ENCODE measurements at places on chromosomes 5 and 9.

- no peak for DNase-seq
Measured at GRCh38 chr5:179187229-179187678, 127.1 kb downstream of the ZNF354C start.

DNA sequence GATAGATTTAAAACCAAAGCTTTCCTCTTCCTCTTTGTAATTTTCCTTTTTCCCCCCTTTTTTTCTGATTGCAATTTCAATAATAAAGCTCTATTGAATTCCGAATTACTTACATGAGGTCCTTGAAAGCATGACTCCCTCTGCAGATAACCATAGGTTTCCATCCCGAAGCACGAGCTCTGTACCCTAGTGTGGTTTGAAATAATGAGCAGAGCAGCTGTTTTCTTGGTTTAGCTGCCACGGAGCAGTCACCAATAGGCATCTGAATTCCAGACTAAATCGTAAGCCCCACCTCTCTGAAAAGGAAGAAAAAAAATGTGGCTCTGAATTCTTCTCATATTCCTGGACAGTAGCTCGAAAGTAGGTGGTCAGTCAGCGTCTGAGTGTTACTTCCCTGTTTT lies 18.5 kb upstream of the GNE start:
- no peak for DNase-seq

GRCh38 chr5:117411701-117412100 lies 837.1 kb upstream of the SEMA6A start:
- no peak for DNase-seq

DNA sequence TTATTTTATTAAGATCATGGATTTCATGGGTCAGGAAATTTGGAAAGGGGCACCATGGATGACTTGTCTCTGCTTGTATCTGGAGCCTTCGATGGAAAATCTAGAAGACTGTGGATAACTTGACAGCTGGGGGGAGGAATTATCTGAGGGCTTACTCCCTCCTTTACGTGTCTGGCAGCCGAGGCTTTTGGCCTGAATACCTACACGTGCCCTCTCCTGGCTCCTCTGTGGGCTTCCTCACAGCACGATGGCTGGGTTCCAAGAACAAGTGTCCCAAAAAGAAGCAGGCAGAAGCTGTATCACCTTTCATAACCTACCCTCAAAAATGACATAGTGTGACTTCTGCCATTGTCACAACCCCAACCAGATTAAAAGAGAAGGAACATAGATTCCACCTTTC lies 228.9 kb downstream of the GRIA1 start:
- no peak for DNase-seq

DNA sequence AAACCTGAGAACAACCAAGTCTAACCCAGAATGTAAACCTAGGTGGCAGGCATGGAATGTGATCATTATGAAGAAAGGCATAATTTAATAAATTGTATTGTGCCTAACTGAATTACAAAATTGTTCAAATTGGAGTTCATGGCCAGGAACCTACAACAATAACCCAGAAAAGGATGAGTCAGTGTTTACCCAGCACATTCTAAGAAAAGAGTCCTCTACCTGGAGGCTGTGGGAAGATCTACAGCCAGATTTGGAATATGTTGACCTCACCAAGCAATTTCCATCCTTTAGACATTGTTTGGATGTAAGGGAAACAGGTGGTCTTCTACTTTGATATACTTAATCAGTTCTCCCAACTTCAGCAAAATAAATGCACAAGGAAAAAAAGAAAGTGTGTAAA lies 152.2 kb downstream of the TMEM161B start:
- DNase-seq = no peak

- no peak for DNase-seq
Measured at GRCh38 chr5:1054799-1055775, 46.5 kb downstream of the NKD2 start.

DNA sequence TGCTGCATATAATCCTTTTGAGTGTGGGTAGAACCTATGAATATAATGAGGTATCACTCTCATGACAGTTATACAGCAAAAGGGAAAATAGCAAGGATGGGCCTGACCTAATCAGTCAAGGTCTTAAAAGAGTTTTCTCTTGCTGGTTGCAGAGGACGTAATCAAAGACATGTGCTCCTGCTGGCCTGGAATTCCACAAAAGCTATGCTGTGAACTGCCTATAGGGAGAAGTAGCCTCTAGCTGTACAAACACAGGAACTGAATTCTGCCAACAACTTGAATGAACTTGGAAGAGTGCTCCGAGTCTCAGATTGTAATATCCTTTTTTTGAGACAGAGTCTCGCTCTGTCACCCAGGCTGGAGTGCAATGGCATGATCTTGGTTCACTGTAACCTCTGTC lies 195.6 kb downstream of the PLK2 start:
- DNase-seq = no peak

- no peak for DNase-seq
Measured at GRCh38 chr5:143275512-143276363, 127.7 kb downstream of the NR3C1 start.

DNA sequence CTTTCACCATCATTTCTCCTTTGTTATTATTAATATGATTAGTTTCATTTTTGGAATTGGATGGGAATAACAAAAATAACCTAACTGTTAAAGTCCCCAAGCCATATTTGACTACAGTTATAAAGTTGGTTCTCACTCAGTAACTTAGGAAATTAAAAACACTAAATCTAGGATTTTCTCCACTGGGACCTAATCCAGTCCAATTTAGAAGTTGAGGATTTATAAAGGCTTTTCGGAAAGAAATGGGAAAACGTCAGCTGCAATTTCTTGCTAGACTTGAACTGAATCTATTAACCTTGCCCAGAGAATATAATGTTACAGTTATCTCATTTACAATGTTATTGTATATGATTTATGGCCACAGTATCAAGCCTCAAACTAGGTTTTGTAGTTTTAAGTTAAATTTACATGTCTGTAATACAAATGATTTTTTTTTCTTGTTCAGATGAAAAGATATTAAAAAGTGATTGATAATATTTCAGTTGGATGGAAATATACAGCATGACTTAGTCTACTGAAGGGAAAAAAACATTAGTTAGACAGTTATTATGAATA lies 524.3 kb upstream of the GRAMD2B start:
- DNase-seq = no peak

DNA sequence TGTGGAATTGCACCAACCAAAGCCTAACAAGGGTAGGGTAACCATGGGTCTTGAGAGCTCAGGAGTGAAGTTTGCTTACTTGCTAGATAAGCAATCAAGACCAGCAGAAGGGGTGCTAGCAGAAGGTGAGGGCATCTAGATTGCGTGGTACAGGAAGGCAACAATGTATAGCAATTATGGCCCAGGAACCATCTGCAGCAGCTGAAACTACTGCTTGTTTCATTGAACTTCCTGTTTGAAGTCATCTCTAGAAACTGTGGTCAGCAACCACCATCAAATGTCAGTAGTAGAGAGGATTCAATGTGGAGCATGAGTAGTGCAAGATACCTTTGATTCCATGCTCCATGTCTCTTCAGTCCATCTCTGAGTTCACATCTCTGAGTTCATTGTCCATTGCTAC lies 462.1 kb upstream of the GRAMD2B start:
- no peak for DNase-seq

DNA sequence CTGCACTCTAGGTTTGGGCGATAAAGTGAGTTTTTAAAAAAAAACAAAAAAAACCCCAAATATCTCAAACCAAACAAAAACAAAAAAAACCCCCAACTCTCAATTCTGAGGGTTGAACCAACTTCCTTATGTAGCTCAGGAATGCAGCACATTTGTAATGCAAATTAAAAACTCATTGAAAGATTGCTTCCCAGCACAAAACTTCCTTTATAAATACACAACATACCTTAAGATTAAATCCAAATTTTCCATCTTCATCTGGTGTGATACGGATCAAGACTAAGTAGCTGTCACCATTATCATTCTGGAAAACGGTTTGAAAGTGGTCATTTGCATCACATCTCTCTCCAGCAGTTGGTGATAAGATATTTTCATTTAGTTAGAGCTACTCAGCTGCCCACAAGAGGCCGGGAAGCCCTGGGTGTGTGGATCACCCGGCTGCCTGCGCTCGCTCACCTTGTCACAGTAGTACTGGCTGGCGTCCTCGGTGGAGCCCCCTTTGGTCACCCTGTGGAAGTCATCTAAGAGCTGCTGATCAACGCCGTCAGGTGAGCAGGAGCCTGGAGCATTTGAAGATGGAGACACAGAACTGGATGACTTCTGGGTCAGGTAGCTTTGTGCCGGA lies 88.2 kb downstream of the PTPN3 start:
- no peak for DNase-seq

DNA sequence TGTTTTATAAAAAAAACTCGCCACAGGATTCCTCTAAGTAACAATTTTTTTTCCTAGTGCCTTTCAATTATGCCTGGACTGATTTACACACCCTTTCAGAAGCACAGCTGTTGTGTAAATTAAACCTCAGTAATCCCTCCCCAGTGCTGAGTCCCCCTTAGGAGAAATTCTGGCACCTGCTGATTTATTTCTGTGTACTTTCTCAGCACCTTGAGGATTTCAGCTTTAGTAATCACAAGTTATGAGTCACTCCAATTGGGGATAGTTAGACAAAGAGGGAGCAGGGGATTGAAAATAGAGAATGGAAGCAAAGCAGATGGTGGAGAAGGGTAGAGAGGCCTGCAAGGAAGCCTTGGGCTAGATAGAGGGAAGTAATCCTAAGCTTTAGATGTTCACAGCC lies 171.7 kb downstream of the TTLL11 start:
- no peak for DNase-seq

DNA sequence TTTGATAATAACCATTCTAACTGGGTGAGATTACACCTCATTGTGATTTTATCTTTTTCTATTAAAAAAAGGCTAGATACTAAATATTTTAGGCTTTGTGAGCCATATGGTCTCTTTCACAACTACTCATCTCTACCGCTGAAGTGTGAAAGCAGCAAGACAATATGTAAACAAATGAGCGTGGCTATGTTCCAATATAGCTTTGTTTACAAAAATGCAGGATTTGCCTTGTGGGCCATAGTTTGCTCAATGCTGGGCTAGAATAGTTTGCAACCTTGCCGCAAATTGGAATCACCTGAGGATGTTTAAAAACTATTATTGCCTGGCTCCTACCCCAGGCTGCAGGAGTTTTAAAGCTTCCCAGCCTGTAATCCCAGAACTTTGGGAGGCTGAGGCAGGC lies 10.2 kb upstream of the GPR150 start:
- DNase-seq = no peak

GRCh38 chr5:121408778-121409177 lies 442.9 kb upstream of the FTMT start:
- no peak for DNase-seq

GRCh38 chr5:83657807-83658525 lies 62.7 kb downstream of the HAPLN1 start:
- no peak for DNase-seq

GRCh38 chr9:9395539-9395938 lies 1217.3 kb downstream of the PTPRD start:
- DNase-seq = no peak

DNA sequence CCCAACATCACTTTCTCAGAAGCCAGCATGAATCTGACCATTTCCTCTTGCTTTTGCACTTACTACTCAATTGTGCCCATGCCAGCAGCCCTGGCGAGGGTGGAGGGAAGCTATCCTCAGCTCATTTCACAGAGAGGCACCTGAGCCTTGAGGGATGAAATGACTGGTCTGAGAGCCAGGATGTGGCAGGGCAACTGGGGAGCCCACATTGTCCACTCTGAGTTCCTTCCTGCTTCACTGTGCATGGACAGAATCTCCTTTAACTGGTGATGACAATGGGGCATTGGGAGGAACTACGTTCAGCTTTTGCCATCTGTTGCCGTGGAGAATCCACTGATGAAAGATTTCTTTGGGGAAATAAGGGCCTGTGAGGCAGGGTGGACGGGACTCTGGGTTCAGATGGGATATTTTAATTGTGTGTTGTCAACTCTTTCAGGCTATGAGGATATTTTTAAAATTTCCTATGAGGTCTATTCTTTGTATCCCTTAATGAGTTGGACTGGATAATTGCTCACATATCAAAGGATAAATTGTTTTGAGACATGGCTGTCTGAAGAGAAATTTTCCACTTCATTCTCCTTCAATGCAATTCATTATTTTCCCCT lies 78.3 kb downstream of the TNC start:
- DNase-seq = no peak

GRCh38 chr9:114731701-114732100 lies 49.7 kb upstream of the TEX48 start:
- DNase-seq = no peak

- DNase-seq = no peak
Measured at GRCh38 chr9:93123561-93124283, 10.3 kb downstream of the NINJ1 start.
